ENCODE measurements at places on chromosomes 1 and 21. TPM values are rescaled to one million over a fixed set of nuclear protein-coding genes. Genes with fewer than 3 reads are reported as not detected.

CDA gene
- 5.7 TPM for polyA plus RNA-seq

SPRR5 gene
- polyA plus RNA-seq = not detected

TMCO2 gene
- polyA plus RNA-seq = not detected

MYOCOS gene
- not detected for polyA plus RNA-seq

GJA9 gene
- polyA plus RNA-seq = 0.35 TPM

DUSP12 gene
- 30.1 TPM for polyA plus RNA-seq

SLC1A7 gene
- polyA plus RNA-seq = 0.17 TPM

TRMT1L gene
- polyA plus RNA-seq = 26.3 TPM

LHX8 gene
- not detected for polyA plus RNA-seq

SLC45A1 gene
- 3.2 TPM for polyA plus RNA-seq

DNA sequence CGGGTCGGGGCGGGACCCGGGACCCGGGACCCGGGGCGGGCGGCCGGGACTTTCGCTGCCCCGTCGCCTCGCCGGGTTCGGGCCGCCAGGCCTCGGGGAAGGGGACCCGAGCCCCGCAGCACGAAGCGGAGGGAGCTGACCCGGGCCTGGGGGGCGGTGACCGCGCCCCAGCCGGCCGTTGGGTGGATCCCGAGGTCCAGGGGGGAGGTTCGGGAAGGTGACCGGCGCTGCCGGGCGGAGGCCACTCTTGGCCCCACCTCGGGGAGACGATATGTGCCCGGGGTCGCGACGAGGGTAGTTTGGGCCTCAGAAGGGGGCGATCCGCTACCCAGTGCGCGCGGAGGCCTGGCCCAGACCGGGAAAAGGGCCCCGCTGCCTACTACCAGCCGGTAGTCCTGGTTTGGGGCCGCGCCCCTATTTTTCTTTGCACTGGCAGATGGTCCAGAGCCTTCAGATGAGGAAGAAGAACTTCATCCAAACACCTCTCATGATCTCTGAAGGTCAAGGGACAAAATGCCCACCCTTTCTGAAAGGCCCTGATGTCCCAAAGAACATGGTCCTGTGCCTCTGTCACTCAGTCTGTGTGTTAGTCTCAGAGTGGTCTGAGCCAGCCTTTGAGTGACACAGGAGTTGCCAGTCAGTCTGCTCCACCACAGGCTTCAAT lies 766 bp downstream of the AGO4 start:
- DNase-seq = peak; percentile 6

DNA sequence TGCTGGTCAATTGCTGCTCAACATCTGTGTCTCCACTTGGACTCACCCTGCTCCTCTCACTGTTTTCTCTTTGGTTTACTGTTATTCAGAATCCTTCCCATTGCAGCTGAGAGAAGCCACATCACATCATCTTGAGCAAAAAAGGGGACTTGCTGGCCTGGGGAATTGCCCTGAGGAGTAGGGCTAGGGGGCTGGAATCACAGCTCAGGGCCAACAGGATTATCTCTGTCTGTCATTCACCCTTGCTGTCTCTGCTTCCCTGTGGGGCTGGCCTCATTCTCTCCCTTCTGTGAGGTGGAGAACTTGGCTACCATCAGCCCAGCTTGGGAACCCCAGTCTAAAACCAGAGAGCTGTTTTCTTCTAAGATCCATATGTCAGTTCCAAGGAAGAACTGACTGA lies 140.7 kb upstream of the WNT4 start:
- DNase-seq = no peak

GRCh38 chr1:214898161-214898560 lies 184.4 kb upstream of the KCNK2 start:
- no peak for DNase-seq

GRCh38 chr1:45796381-45796780 lies 7.0 kb upstream of the MAST2 start:
- DNase-seq = no peak

DNA sequence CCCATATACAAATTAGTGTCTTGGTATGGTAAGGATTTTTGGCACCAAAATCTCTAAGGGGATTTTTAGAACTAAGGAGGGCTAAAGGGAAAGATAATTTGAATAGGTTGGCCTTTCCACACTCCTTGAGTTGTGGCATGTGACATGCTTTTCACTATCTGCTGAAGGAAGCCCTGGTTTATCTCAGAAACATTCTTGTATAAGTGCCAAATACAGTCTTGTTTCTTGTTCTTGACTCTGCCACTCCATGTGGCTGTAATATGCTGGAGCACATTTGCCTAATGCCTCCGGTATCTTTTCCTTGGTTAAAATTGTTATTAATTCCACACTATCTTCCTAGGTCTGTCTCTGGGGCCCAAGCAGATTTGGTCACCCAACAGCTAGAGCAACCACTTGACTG lies 457.0 kb downstream of the USP25 start:
- DNase-seq = no peak

GRCh38 chr1:36542962-36543515 lies 60.3 kb upstream of the CSF3R start:
- DNase-seq = no peak

- DNase-seq = no peak
Measured at GRCh38 chr1:2855206-2856065, 53.9 kb upstream of the TTC34 start.

DNA sequence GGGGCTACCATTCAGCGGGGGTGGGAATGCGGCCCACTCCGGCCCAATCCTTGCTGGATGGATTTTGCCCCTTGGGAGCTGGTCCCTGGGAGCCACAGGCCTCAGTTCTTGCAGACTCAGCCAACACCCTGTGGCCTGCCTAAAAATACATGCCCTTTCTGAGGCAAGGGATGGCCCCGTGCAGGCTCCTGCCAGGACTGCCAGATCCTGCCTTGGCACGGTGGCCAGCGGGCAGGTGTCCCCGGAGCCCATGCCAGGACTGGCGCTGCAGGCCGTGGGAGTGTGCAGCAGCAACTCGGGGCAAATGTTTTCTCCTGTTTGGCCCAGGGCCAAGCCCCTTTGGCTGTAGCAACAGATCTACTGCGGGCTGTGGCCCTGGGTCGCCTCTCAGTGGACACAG lies 1.6 kb upstream of the PANK4 start:
- no peak for DNase-seq

- no peak for DNase-seq
Measured at GRCh38 chr1:116807394-116808199, 53.4 kb downstream of the CD2 start.

DNA sequence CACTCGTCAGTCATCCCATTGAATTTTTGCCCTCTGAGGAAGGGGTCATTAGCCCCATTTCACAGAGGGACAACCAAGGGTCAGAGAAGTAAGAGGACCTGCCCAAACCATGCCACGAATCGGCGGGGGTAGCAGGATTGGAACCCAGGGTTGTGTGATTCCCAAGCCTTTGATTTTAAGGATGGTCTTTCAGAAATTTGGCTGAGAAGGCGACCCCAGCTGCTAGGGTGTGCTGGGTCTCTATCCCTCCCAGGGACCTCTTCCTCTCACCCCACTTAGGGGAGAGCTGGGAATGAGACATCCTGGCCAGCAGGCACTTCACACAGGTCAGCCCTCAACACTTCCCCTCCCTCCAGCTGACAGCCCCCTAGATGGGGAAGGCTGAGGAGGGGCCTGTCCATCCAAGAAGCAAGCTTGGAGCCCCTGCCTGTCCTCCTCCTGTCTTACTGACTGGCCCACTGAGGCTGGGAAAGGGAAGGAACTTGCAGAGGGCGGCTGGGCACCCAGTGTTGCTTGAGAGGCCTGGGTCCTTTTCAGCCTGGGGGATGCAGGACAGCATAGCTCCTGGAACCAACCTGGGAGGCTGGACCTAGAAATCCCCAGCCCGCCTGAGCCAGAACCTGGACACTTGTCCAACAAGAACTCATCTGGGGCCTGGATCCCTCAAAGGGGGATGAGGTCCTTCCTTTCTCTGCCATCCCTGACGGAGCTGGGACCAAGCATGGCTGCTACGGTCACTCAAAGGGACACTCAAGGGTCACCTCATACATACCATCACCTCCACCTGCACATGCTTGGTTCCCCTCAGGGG lies 1.7 kb downstream of the SDC3 start:
- no peak for DNase-seq

GRCh38 chr1:156539818-156540355 lies 32.5 kb downstream of the IQGAP3 start:
- DNase-seq = no peak

- DNase-seq = no peak
Measured at GRCh38 chr1:18178111-18178510, 70.5 kb downstream of the IGSF21 start.

DNA sequence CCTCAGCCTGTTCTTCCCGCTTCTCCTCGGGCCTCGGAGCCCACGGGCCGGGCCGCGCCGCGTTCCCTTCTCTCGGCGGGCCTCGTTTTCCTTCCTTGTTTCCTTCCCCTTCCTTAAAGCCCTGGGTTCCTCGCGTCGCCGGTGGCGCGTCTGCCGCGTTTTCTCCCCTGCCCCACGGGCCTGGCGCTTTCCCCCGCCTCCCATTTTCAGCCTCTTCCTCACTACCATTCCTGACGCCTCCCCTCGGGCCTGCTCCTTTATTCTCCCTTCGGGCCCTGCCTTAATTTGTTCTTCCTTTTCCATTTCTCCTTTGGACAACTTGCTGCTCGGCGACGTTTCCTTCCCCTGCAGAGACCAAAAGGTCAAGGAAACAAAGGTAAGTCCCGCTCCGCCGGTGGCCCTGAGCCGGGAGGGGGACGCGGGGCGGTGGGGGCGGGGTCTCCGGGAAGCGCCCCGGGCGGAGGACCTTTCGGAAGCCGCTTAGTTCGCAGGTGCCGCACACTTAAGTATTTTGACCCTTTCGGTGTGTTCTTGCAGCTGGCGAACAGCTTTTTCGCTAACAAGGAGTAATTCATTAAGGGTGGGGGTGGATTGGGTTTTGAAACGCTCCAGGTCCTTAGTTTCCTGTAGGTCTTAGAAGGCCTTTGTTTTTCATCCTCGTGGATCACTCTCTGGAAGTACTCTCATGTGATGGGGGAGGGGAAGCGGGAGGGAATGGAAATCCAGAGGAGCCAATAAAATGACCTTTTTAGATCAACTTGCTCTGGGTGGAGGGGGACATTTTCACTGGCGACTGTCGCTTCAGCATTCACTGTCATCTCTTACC lies 780 bp downstream of the YTHDF2 start:
- peak; percentile 46 for DNase-seq

GRCh38 chr1:156435545-156436140 lies 64.9 kb downstream of the MEF2D start:
- DNase-seq = no peak

DNA sequence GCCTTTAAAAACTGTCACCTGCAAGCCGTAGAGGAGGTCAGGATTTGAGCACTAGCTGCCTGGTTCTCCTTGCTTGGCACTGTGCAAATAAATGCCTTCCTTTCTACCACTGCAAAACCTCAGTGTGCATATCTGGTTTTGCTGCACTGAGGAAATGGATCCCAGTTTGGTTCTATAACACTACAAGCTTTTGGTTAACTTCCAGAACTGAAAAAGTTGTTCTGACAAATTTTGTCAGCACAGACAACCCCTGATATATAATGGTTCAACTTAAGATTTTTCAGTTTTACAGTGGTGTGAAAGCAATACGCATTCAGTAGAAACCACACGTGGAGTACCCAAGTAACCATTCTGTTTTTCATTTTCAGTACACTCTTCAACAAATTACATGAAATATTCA lies 29.8 kb upstream of the GALNT2 start:
- no peak for DNase-seq

GRCh38 chr1:232923739-232924386 lies 26.5 kb upstream of the NTPCR start:
- DNase-seq = no peak

- no peak for DNase-seq
Measured at GRCh38 chr1:21779613-21780521, 3.1 kb downstream of the USP48 start.

GRCh38 chr21:33984021-33984481 lies 68.4 kb upstream of the ATP5PO start:
- no peak for DNase-seq

DNA sequence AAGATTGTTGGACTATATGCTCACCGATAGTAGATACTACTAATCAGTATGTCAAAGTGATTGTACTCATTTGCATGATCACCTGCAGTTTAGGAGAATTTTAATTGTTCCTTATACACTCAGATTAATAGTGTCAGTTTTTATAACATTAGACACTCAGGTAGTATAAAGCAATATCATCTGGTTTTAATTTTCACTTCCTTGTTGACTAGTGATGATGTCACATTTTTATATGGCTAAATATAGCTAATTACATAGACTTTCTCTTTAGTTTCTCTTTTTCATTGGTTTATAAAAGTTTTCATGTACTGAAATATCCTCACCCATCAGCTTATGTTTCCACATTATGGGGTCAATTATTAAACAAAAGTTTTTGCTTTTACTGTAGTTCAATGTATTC lies 1332.4 kb upstream of the ADGRL2 start:
- no peak for DNase-seq

- DNase-seq = no peak
Measured at GRCh38 chr1:89672489-89673183, 39.7 kb downstream of the LRRC8C start.

DNA sequence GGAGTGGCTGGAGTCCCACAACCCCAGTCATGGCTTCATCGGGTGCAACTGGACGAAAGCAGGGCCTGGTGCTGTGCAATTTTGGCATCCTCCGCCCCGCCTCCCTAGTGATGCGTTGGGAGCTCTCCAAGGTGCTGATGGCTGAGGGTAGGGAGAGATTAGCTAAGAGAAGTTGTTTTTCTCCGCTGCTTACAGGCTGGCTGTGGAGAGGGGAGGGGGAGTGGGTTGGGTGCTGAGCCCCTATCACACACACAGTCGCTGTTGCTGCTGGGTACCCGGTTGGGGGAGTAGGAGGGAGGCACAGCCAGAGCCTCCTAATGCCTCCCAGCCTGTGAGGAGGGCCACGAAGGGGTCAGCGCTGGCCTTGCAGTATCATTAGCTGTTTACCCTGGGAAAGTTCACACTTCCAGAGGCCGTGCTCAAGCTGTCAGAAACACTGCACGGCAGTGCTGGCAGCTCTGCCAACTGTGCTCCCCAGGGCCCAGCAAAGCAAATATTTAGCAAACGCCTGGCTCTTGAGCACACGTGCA lies 110.0 kb downstream of the GRIK3 start:
- peak; percentile 56 for DNase-seq

- DNase-seq = no peak
Measured at GRCh38 chr1:70091811-70092210, 113.6 kb downstream of the LRRC40 start.

DNA sequence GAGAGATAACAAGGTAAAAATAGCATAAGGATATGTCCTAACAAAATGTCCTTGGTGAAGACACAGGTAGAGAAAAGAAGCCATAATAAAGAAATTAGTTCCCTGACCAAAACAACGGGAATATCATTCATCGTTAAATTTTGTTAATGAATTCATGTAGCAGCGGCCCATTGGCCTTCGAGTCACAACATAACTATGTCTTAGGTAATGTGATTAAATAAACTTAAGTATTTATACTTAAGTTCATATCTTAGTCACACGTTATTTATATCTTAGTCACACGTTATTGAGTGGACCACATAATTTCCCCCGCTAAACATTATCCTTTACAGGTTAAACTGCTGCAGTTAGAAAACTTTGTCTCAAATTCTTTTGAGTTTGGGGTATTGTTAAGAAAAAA lies 1.2 kb downstream of the NEXN start:
- DNase-seq = no peak
